Stimulated activated CD8-positive, alpha-beta memory T cell treated with anti-CD3 and anti-CD28 coated beads, Interleukin-4, amount 100 ng/mL, for 1 hour (primary cell): ENCODE measurements at places on chromosomes 7 and 10.

DNA sequence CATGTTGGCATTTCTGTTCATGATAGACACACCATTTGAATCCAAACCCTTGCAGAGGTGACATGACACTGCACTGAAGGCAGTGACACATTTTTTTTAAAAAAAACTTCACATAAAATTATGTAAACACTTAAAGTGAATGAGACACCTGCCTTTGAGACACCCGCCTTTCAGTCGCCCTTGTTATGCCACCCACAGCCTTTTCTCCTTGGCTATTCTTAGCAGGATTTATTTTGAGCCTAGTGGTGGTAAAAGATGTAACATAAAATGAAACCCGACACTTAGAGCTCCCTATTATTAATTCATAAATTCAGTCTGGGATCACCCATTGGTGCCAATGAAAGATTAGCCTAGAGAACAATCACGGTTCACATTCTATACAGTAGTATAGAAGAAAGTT, 161.3 kb downstream of the DYNC1I1 start:
- DNase-seq, result no peak

- no peak for DNase-seq
Observed at GRCh38 chr7:150944066-150945042, 33.8 kb downstream of the KCNH2 start.

DNA sequence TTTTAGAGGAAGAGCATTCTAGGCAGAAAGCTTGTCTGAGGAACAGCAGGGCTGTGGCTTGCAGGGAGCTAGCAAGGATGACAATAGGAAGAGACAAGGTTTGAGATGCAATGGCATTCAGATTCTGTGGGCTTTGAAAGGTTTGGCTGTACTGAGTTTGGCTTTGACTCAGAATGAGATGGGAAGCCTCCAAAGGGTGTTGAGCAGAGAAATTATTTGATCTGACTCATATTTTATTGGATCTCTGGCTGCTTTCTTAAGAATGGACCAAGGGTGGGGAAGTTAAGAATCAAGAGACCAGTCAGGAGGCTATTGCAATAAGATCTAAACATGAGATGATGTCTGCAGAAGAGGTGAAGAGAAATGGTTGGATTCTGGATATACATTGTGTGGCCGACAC, 273.2 kb downstream of the CDK14 start:
- DNase-seq, result no peak

- DNase-seq, result no peak
Observed at GRCh38 chr7:159093351-159093971, 51.2 kb downstream of the VIPR2 start.

DNA sequence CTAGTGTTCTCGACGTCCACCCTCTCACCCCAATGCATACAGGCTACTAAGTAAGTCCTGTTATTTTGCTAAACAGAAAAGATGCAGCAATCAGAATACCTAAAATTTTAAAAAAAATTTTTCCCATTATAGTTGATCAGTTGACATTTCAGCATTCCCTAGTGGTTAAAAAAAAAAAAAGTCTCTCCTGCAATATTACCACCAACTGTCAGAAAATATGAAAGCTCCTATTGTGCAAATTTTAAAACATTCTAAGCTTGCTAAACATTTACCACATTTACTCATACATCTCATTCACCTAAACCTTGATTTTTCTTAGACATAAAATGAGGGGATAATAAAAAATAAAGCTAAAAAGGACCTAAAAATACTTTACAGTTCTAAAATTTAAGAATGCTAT, 165.6 kb downstream of the AVL9 start:
- no peak for DNase-seq

DNA sequence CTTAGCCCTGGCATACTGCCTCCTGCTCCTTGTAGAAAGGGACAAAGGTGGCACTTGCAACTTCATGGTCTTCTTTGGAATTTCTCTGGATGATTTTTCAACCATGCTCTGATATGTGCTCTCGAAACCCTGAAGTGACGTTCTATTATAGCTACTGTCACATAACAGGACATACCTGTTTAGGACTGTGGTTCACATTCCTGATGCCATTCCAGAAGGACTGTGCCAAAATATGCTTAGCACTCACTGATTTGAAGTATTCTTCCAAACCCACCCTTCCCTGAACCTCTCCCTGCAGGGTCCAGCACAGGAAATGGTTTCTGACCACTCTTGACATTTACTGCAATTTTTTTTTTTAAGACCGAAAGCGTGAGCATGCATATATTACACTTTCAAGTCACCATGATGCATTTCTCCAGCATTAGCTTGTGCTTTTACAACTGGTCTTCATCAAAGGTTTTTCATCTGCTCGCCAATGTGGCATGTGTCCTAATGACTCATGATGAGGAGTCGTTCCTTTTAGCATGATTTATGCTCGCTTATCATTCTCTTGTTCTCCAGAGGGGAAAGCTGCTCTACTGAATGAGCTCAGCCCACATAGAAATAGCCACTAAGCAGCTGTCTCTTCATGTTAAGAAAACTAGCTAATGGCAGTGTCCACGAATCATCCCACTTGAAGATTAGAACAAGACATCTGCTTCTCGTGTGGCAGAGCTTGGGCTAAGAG, 135.2 kb downstream of the ADAM12 start:
- no peak for DNase-seq

DNA sequence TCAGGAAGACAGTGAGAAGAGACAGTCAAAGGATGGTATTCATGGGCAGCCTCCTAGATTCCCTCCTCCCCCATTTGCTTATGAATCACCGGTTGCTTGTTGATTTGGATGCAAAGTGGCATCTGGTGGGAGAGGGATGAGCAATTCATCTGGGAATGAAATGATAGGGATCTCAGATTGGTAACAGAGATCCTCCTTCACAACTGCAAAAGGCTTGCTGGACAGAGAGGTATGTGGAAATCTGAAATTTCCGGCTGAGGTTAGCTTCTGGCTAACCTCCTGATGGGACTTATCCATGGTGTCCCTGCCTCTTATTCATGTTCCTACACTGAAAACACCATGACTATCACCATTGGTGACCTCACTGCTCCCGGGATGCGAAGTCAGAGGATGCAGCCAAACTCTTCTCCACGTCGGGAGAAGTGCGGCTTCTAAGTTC, 48.4 kb upstream of the PODXL start:
- DNase-seq, result no peak

DNA sequence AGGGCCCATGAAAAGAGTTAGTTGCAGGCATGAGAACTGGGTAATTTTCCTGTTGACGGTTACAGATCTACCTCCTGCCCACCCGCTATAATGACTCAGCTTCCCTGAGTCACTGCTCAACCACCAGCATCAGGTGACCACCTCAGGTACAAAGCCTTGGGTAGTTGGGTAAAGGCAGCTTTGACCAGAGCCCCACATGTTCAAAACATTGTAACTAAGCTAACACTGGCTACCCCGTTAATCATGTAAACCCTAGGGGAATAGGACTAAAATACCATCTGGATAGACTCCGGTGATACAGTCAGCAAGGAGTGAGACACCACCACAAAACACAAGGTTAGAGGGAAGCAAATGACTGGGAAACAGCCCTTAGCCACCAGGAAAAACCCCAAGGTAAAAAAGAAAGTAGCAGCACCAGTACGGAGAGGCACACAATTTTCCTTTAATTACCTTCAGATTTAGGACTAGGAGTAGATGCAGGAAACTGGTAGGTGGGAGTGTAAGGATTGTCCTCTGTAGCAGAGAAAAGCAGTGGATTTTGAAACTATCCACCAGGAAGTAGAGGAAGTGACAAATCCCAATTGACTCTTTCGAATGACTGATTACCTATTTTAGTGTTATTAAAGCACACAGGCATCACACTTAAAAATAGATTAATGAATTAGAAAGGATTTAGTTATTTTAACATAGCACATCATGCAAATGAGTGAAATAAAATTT, 103.5 kb upstream of the PDLIM1 start:
- no peak for DNase-seq

- no peak for DNase-seq
Observed at GRCh38 chr10:131406676-131407392, 95.3 kb upstream of the TCERG1L start.
